HT-29 (cell line): ENCODE measurements at places on chromosomes 5 and 9. TPM values are rescaled to one million over a fixed set of nuclear protein-coding genes. Genes with fewer than 3 reads are reported as not detected.

DNA sequence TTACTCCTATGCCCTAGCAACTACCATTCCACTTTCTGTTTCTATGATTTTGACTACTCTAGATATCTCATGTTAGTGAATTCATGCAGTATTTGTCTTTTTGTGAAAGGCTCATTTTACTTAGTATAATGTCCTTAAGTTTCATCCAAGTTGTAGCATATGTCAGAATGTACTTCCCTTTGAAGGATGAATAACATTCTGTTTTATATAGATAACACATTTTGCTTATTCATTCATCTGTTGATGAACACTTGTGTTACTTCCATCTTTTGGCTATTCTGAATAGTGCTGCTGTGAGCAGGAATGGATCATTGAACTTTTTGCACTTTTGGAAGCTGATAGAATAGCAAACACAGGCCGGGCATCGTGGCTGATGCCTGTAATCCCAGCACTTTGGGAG lies 140.2 kb upstream of the MYO10 start:
- DNase-seq: no peak

DNA sequence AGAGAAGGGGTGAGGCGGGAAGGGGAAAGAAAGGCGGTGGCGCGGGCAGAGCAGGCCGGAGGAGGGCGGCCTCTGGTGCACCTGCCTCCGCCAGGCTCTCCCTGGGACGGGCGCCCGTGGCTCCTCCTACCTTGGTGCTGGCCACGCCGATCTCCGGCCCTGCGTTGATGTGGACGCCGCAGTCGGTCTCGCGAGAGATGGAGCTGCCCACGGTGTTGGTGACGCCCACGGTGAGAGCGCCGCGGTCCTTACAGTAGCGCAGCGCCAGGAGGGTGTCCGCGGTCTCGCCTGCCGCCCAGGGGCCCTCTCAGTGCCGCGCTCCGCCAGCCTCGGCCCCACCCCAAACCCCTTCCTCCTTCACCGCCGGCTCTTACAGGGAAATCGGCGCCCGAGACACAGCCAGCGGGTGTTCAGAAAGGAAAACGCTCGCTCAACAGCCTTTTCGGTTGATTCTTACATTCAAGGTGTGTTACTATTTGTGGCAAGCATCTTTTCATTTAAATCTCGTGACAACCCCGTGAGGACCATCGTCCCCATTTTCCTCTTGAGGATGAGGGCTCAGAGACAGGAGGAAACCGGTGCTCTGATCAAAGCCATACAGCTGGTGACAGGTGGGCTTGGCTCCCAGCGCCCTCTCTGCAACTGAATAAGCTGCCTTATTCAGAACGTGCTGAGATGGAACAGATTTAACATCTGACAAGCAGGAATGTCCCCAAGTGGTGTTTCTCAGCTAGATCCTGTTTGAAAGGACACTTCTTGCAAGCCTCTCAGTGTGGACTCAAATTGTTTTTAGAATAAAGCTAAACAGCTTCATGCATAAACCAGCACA lies 22.0 kb upstream of the MAPK9 start:
- peak; percentile 89 for DNase-seq

Gene PTGES
- total RNA-seq: 0.41 and 0.94 TPM in 2 replicates

GRCh38 chr5:373710-374602 lies 52.4 kb downstream of the AHRR start:
- no peak for DNase-seq

DNA sequence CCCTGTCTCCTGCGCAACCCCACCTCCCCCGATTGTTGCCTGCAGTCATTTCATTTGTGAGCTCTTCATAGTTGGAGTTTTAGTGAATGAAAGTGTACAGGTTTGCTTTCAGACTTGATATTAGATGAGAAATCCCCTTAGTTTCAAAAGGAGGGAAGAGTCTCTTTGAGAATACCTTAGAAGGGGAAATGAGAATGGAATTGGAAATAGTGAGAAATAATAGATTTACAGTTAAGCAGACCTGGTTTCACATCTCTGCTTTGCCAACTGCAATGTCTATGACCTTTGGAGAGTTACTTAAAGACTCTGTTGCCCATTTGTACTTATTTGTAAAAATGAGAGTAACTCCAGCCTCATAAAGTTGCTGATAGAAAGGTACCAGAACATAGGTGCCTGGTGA lies 120.4 kb downstream of the ZNF462 start:
- DNase-seq: no peak

Gene OR1Q1
- total RNA-seq: not detected in 2 replicates

DNA sequence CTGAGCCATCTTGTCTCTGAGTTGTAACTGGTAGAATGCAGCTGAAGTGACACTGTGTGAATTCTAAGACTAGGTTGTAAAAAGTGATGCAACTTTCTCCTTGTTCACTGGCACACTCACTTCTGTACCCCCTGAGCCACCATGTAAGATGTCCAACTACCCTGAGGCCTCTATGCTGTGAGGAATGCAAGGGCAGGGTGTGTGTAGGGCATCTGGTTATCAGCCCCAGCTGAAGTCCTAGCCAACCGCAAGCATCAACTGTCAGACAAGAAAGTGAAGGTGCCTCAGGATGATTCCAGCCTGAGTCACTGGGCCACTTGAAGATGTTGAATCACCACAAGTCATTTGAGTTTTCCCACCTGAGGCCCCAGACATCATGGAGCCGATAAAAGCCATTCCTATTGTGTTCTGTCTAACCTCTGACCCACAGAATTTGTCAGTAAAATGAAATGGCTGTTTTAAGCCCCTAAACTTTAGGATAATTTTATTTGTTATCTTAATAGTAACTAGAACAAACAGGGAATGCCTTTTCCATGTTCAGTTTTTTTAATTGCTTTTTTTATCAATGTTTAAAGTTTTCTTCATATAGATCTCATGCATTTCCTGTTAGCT lies 18.7 kb upstream of the RHOBTB3 start:
- peak; percentile 73 for DNase-seq

GRCh38 chr5:195401-196160 lies 4.3 kb downstream of the LRRC14B start:
- no peak for DNase-seq
